ENCODE measurements at places on chromosomes 4 and X. TPM values are rescaled to one million over a fixed set of nuclear protein-coding genes. Genes with fewer than 3 reads are reported as not detected.

Gene RNF128
- total RNA-seq = not detected

Gene PNCK
- 1.6 TPM for total RNA-seq

Gene USP17L21
- total RNA-seq = not detected

Gene C4orf36
- total RNA-seq = not detected

Gene AFM
- not detected for total RNA-seq

Gene SMPX
- not detected for total RNA-seq

Gene ATP2B3
- total RNA-seq = not detected

Gene NDST3
- not detected for total RNA-seq

Gene SMARCA1
- 0.53 TPM for total RNA-seq

Gene LEF1
- 93.4 TPM for total RNA-seq

Gene DDX53
- not detected for total RNA-seq

Gene CLCN3
- total RNA-seq = 22.2 TPM

Gene ANTXR2
- 52.5 TPM for total RNA-seq

Gene CLNK
- total RNA-seq = not detected

Gene HSFX2
- not detected for total RNA-seq

Gene CENPVL2
- not detected for total RNA-seq

Gene NR3C2
- total RNA-seq = 7.1 TPM

Gene ZMYM3
- 18.3 TPM for total RNA-seq

Gene SCD5
- 0.21 TPM for total RNA-seq

Gene GAGE12F
- total RNA-seq = not detected

Gene TEX11
- not detected for total RNA-seq

Gene JADE1
- total RNA-seq = 27.3 TPM

Gene BEX4
- 5.0 TPM for total RNA-seq

Gene NLGN4X
- total RNA-seq = not detected

Gene MTTP
- 0.53 TPM for total RNA-seq

Gene CXXC4
- total RNA-seq = not detected

Gene ADH5
- 96.4 TPM for total RNA-seq

Gene TMEM156
- total RNA-seq = 37.9 TPM

Gene SLIT2
- total RNA-seq = not detected

Gene DCUN1D4
- 41.1 TPM for total RNA-seq

Gene SPOCK3
- total RNA-seq = not detected

Gene HUWE1
- total RNA-seq = 455 TPM

Gene CSAG2
- not detected for total RNA-seq

Gene MAGEA8
- not detected for total RNA-seq

Gene JCHAIN
- not detected for total RNA-seq

Gene GABRG1
- not detected for total RNA-seq

Gene PCDH10
- total RNA-seq = not detected

Gene FDCSP
- total RNA-seq = not detected

Gene ADH1B
- total RNA-seq = not detected

Gene ZFP92
- total RNA-seq = 2.0 TPM

Gene KCTD8
- not detected for total RNA-seq

Gene GPC4
- not detected for total RNA-seq

Gene MAGEE1
- total RNA-seq = 3.7 TPM

Gene UCHL1
- 1.0 TPM for total RNA-seq

Gene ASB5
- total RNA-seq = not detected

Gene PPEF2
- total RNA-seq = not detected
